ENCODE measurements at places on chromosomes 5 and 9.

- no peak for DNase-seq
Measured at GRCh38 chr9:128392302-128393144, 21.3 kb downstream of the URM1 start.

DNA sequence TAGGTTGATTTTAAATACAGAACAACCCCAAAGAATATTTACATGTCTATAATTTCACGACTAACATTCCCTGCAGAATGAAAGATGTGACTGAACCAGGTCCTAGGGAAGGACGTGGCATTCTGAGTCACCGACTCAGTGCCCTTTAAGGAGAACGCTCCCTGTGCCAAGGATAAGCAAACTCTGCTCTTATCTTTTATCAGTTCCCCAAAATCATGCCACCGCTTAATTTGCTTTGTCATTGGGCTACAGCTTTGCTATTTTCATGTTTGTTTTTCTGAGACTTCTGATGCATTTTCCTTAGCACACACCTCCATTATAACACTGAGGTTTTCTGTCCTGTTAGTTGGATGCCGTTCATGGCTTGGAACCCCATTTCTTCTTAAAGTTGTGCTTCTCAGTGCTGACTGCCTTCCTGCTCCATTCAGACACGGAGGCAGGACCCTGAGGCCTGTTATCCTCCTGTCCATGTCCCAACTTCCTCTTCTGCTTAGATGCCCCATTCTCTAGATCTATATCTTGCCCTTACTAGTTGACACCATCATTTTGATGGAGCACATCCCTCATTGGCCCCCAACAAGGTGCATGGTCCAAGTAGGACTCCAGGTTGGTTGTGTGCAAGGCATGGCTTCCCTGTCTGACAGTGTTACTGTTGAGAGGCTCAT is 11.2 kb upstream of the SEMA4D start:
- no peak for DNase-seq

GRCh38 chr9:36080519-36080918 is 43.8 kb downstream of the RECK start:
- DNase-seq, result no peak

- DNase-seq, result no peak
Measured at GRCh38 chr5:180797256-180798192, 5.1 kb downstream of the MGAT1 start.

DNA sequence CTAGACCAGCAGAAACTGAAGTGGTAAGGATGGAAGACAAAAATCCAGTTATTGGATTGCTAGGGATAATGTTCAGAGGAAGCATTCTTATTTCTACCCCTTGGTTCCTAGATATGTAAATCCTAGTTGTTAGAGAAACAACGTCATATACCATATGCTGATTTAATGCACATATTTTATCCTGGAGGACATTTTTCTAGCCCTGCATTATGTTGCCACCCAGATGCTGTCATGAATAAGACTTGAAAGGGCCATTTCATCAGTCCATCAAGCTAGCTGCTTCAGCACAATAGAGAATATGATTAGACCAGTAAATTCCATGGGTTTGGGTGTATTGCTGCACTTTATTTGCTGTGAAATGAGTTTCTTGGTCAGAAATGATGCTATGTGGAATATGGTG is 1736.4 kb downstream of the MAT2B start:
- no peak for DNase-seq

DNA sequence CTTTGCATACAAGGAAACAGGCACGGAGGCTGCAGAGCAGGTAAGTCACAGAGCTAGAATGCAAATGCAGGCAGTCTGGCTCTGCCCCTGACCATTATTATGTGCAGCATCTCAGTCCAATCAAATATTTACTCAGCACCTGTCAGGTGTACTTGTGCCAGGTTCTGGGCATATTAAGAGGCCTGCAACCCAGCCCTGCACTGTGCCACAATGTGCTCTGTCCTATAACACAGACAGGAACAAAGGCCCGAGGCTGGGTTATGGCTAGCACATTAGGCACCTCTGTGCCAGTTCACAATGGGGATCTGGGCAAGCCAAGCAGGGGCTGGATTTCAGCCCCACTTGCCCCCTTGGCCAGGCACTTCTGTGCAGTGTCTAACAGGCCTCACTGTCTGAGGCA is 14.0 kb downstream of the ARL15 start:
- no peak for DNase-seq

DNA sequence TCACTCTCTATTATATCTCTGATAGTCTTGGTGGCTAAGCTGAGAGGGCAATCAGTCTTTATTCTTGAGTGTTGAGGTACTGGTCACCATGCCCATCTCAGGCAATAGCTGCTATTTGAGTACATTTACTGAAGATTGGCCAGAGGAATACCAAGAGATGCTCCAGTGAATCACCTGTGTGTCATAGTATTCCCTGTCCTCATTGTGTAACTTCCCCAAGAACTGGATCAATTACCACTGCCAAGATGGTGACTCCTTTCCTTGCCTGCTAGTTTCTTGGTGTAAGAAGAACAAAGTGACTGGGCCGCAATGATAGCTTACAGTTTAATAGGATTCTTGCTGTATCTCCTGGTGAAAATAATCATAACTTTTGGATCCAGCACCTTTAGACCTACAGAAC is 418.7 kb upstream of the KIF2A start:
- no peak for DNase-seq

DNA sequence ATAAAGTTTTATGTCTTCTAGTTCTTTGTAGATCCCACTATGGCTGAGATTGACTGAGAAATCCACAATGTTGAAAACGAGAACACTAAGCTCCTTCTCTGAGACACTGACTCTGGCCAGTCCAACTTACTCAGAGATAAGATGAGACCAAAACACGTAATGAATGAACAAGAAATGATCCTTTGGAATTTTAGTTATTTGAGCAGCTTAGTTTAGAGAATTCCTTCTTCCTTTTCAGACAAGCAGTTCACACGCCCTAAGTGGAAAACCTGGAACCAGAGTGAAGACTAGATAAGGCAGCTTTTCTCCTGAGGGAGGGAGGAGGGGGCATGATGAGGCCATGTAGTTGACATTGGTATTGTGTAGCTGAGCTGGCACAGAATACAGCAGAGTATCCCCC is 139.6 kb downstream of the GABRB2 start:
- DNase-seq, result no peak

DNA sequence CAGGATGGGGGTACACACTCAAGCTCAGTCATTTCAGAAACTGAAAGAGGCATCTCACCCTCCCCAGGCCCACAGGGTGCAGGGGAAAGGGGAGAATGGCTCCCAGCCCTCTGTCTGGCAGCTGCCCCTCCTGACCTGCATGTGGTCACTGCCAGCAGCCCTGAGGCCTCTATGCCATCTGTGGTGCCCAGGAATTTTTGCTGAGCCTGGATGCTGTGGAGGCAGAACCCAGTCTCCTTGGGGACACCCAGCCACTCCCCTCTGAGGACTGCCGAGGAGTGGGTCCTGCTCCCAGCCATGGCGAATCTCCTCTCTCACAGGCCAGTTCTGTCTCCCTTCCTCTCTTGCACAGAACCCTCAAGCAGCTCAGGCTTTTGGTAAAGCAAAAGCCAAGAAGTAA is 104.0 kb upstream of the ALDH1B1 start:
- no peak for DNase-seq

- no peak for DNase-seq
Measured at GRCh38 chr5:154355129-154355611, 90.6 kb upstream of the SAP30L start.

DNA sequence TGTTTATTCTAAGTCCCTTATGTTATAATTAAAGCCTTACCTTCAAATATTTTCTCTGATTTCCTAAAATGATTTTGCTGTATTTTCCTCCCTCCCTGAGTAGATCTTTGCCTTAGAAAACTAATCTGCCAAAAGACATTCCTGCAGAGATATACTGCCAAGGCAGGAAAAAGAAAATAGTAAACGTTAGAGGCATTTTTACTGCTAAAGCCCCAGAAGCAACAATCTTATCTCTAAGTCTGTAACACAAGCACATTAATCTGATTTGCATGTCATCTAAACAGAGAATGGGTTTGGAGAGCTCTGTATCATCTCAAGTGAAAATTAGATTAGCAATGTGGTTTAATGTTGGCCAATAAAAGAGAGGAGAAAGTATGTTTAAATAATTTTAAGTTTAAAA is 847.7 kb downstream of the MAT2B start:
- no peak for DNase-seq

DNA sequence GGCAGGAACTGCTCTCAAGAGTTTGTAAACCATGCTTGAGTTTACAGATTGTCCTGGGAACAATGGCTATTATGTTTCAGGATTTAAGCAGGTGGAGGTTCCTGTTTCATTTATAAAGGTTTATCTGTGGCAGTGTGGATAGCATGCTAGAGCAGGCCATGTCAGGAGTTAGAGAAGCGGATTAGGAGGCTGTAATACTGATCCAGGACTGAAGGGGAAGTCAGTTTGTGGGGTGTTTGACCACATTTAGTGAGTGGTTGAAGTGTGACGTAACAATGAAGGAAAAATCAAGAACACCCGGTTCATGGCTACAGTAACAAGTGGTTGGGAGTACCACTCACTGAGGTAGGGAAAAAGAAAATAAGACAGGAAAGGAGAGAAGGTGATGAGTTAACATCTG is 299.0 kb downstream of the TLR4 start:
- no peak for DNase-seq

- DNase-seq, result no peak
Measured at GRCh38 chr5:175680020-175680419, 22.1 kb downstream of the HRH2 start.

DNA sequence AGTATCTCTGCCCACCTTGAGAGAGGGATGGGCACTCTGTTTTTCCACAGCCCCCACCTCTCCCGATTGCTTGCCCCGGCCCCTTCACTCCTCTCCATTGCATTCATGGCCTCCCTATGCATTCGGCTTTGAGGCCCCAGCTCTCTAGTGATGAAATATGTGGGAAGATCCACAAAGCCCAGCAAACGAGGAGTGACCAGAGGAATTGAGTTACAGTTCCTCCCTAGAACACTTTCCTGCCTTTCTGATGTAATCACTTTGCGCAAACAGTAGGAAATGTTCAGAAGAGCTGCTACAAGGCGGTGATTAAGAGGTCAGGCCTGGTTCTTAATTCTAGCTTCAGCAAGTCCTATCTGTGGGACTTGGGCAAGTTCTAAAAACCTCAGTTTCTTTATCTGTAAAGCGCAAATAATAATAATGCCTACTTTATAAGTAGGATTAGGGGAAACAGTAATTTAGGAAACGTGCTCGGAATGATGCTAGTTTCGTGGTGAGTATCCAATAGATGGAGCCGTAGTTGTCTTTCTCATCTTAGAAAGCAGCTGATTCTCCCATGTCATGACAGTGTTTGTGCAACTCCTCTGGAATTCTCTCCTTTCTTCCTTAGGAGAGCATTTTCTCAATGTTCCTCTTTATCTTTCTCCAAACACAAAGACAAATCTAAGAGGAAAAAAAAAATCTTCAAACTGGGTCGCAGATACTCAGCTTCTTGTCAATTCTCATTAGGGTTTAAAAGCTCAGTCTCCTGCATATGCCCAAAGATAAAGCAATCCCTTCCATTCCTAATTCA is 99.5 kb upstream of the MSX2 start:
- DNase-seq, result no peak

DNA sequence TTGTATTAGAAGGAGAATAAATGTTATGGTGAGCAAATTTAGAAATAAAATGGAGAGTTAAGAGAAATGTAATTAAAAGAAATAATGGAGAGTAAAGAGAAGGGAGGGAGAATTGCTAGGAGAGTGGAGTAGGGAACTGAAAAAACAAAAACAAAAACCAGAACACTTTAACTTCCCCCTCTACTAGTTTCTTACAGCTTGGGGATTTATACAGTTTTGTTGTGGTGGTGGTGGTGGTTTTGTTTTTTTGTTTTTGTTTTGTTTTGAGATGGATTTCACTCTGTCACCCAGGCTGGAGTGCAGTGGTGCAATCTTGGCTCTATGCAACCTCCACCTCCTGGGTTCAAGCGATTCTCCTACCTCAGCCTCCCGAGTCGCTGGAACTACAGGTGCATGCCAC is 322.4 kb downstream of the TMEM167A start:
- DNase-seq, result no peak

DNA sequence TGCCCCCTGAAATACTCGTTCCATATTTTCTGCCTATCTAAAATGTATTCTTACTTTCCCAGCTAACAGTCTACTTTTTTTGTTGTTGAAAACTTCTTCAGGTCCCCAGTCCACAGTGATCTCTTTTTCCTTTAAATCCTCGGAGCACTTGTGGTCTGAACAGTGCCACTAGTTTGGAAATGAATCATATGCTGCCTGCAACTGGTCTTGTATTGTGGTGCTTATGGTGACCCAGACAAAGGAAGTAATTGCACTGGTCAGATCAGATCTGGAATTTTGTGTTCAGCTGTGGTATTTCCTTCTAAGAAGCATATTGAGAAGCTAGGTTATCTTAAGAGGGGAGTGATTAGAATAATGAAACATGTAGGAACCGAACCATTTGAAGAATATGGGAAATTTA is 2.9 kb downstream of the UNC13B start:
- no peak for DNase-seq

DNA sequence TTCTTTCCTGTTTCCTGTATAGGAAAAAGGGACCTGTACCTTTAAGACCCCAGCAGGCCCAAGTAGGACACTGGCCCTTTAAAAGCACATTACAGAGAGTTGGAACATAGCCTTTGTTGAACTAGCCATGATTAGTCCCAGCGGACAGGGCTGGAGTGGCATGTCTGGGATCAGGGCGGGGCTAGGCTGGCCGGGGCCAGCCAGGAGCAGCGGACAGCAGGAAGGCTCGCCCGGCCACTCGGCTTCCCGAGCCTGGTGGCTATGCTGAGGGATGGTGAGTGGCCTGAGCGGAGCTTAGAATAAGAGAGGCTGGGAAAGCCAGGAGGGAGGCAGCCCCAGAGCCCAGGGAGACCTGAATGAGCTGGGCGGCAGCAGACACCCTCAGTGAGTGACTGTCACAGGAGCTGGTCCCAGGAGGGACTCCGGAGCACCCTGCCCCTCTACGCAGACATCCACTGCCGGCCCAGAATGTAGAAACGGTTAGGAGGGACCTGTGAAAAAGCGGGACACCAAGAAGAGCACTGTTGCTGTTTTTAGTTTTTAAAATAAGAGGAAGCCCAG is 92.1 kb downstream of the DAB2IP start:
- DNase-seq, result no peak

DNA sequence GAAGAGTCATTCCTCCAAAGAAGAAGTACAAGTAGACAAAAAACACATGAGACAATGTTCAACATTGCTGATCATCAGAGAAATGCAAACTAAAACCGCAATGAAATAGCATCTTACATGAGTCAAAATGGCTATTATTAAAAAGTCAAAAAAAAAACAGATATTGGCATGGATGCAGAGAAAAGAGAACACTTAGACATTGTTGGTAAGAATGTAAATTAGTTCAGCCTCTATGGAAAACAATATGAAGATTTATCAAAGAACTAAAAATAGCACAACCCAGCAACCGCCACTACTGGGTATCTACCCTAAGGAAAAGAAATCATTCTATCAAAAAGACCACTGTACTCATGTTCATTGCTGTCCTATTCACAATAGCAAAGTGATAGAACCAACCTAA is 157.5 kb downstream of the CHSY3 start:
- no peak for DNase-seq
